ENCODE measurements at places on chromosomes 13 and 19.
A peak's percentile ranks its signal among the peaks of the same experiment; 100 is the strongest.

- DNase-seq, result no peak
Measured at GRCh38 chr13:114194853-114195252, 15.8 kb downstream of the CFAP97D2 start.

- peak; percentile 14 for DNase-seq
Measured at GRCh38 chr13:48222358-48223301, 10.4 kb upstream of the ITM2B start.

DNA sequence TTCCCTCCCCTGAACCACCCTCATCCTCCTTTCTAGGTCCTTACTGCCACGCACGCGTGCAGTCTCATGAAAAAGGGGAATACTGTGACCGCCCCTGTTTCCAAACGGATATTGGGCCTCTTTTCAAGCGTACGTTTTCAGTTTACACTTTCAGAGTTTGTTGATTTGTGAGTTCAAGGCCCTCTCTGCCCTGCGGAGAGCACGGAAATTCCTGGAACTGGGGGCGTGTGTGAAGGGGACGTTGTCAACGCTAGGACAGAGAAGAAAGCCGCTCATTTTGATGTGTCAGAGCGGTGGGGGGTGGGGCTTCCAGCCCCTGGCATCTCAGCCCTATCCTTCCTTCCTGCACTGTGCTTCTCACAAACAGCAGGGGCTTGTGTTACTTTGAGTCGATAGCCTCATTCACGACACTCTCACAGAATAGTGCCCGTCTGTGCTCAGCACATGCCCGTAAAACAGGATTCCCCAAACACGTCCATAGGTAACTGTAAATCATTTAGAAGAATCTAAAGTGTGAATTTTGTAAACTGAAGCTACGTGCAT is 137.6 kb upstream of the PEG3 start:
- DNase-seq, result no peak

DNA sequence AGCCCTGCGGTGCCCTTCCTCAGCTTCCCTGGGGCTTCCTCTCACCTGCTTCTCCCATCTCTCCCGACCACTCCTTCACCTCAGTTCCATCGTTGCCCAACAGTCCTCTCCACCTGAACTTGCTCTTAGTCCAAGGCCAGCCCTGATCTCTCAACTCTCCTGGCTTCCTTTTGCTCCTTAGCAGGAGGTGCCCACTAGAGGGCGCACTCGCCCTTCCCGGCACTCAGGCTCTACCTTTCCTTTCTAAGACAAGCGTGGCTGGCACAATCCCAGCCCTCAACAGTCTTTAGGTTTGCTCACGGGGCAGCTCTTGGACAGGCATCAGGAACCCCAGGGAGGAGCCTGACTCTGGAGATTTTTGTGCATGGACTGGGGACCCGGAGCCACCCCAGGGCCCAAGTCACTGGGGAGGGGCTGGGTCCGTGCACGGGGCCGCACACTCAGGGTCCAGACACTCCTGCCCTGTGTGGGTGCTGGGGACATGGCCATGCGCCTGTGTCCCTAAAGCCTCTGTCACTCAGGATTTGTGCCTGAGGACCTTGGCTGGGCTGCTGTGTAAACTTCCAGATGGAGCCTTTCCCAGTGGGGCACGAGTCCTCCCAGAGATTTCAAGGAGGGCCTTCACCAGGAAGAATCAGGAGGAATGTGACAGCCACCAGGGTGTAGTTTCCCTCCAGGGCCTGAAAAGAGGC is 12.1 kb upstream of the CEACAM8 start:
- DNase-seq, result peak; percentile 23

GRCh38 chr13:51601601-51602565 is 17.6 kb downstream of the WDFY2 start:
- DNase-seq, result no peak

- DNase-seq, result no peak
Measured at GRCh38 chr13:24745861-24746617, 17.9 kb upstream of the RNF17 start.

DNA sequence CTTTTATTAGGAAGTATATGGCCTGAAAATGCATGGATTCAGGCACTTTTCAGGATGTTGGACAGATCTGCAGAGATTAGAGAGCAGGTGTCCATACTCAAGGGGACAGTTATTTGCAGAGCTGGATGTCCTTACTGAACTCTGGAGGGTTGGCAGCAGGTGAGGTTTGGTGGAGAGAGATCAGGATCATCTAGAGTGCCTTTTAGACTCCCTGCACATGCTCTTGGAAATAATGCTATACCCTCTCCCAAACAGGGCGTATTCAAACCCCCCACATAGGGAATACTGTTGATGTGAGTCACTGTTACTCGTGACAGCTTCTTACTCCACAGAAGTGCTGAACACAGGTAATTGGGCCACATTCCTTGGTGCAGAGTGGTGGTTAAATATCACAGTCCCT is 725.7 kb upstream of the SGCG start:
- no peak for DNase-seq

DNA sequence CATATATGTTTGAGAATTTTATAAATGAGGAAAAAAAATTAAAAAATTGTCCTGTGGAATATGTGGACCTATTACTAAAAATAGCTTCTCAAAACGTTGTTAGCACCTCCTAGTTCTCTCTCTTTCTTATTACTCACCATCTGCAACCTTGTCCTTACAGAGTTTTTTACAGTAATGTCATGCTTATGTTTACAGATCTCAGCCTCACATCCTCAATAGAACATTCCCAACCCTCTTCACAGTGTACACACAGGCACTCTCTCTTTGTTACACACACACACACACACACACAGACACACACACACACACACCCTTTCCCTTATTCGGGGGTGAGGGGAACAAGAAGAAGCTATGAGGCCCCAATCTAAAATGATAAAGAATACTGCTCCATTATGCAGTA is 197.7 kb downstream of the SLITRK6 start:
- no peak for DNase-seq

GRCh38 chr19:53910170-53910518 is 1.1 kb downstream of the CACNG7 start:
- DNase-seq, result no peak

DNA sequence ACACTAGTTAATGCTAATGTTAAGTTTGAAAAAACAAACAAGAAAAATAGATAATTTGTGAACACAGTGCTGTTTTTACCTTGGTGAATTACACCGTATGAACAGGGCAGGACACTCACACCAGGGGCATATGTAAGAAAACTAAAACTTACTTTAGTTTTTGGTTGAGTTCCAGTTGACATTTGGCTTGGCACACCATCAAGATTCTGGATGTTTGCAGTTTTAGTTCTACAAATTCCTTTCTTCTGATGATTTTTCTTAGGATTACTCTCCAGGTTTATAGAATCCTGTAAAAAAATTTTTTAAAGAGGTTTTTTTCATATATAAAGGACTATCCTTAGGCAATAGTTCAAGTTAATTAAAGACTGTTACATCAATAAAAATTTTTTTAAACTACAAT is 238.5 kb upstream of the STARD13 start:
- DNase-seq, result no peak

DNA sequence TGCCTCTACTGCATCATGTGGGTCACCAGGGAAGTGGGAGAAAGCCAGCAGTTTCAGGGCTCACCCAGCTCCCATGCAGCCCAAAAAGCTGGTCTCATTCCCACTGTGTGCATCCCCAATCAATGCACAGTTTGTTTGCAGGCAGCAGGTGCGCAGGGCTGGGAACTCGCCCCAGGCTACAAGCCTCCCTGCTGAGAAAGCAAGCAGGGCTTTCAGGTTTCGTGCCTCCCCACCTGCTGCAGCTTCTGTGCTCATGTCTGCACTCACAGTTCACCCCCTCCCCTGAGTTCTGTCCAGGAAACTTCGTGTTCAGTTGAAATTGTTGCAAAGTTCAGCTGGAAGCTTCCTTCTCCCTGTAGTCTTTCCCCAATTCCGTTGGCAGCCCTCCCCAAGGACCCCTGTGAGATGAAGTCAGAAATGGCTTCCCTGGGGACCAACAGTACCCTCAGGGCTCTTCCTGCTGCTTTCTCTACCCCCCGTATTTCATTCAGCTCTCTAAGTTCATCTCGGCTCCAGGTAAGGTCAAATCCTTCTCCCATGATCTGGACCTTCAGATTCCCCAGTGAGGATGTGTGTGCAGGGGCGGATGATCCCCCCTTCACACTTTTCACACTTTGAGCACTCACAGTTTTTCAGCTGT is 10.3 kb upstream of the KLK3 start:
- DNase-seq, result no peak

GRCh38 chr19:37989855-37990254 is 82.8 kb downstream of the SIPA1L3 start:
- no peak for DNase-seq

GRCh38 chr19:33809960-33810359 is 13.3 kb downstream of the KCTD15 start:
- no peak for DNase-seq

All from RCC 7860 (cell line).